ENCODE measurements at places on chromosomes 2 and 18.

DNA sequence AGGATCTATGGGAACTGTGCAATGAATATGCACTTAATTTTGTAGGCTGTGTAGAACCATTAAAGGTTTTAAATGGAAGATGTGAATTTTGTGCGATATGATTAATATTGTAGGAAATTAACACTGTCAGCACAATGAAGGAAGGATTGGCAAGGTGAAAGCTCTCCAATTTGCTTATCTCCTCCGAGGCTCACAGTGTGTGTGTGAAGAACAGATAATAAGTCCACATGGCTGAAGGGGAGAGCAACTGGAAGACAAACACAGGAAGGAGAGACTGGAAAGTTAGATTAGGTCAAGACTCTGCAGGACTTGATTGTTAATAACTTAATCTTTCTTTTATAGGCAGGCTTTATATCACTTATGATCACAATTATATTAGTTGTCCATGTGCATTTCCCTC, 269.7 kb upstream of the VRK2 start:
- no peak for DNase-seq

GRCh38 chr18:67783196-67783946, 266.9 kb upstream of the DSEL start:
- DNase-seq: no peak

DNA sequence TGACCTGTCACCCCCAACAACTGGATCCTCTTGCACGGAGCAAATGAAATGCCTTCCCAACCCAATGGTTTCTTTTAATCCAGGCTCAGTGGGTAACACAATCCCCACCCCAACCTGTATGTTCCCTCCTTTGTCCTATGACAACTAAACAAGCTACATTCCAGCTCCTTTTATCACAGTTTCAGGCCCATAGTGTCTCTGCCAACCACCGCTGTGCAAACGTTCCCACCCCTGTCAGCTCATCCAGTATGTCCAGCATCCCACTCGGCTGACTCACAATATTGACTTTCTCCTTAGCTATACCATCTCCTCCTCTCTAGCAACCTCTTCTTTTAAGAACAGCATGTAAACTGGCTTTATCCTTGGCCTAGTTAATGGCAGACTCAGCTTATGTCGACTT, 117.9 kb upstream of the PPP1CB start:
- DNase-seq: no peak

GRCh38 chr18:34611904-34612303, 98.2 kb upstream of the DTNA start:
- no peak for DNase-seq

GRCh38 chr2:45068571-45069140, 59.4 kb upstream of the SIX2 start:
- no peak for DNase-seq
